ENCODE measurements at places on chromosomes 7 and 10. TPM values are rescaled to one million over a fixed set of nuclear protein-coding genes. Genes with fewer than 3 reads are reported as not detected.

Gene GCK
- 0.33 TPM for total RNA-seq

Gene GPR158
- not detected for total RNA-seq

Gene TMEM176B
- 2.3 TPM for total RNA-seq

Gene PLXNA4
- 0.22 TPM for total RNA-seq

Gene ACTR1A
- 60.0 TPM for total RNA-seq

Gene NPM3
- total RNA-seq = 11.1 TPM

GRCh38 chr10:69481305-69481704, 30.0 kb downstream of the TSPAN15 start:
- DNase-seq = no peak

- DNase-seq = no peak
Measured at GRCh38 chr7:69780379-69780778, 182.1 kb downstream of the AUTS2 start.

DNA sequence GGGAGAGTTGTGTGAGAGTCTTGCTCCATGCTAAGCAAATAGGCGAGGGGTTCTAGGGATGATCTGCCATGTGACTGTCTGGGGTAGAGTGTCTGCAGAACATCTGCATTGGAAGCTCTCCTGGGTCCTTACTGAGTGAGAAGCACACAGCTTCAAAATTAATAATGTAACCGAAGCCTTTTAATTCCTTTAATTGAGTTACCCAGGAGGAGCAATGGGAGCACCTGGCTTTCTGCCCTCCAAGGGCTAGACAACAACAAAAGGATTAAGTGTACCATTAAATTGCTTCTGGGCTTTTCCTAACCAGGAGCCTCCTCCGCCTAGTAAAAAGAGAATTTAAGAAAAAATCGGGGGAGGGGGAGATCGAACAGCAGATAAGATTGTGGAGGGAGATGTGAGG, 102.0 kb upstream of the TBX20 start:
- DNase-seq = no peak

GRCh38 chr10:3261921-3262320, 89.3 kb upstream of the PITRM1 start:
- no peak for DNase-seq

DNA sequence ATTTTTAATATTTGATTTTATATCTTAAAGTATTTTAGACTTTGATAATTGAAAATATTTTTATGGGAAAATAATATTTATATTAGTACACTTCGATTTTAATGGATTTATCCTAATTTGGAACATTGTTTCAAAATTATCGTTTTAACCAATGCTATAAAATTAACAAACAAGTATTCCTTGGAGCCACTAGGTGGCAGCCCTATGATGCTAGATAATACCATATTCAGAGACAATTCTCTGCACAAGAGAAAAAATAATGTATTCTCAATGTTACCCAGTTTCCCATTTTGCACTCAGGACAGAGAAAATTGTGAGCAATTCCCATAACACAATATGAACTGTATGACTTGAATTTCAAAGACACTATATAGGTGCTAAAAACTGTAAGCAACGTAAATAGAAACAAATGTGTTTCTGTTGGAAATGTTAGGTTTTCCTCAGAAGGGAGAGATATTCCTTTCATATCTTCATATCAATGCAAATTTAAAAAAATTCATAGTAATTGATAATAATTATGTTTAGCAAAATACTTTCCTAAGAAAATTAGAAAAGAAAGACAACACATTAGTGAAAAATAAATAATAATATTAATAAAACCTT, 237.8 kb downstream of the SEMA3E start:
- DNase-seq = no peak

DNA sequence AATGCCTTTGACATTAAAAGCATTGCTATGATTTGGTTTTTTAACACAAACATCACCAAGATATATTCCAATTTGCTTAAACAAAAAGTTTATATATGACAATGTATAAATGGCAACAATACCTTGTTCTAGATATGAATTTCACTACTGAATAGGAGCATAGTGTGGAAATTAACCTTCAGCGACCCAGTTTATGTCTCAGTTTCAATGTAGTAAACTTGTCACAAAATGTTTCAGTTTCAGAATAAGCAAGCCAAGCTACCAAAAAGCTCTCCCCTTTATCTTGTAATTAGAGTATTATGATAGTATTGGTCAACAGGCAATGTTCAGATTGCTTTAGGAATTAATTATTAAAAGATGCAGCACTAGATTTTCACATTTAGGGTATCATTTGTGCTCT, 99.6 kb upstream of the PCDH15 start:
- DNase-seq = no peak

GRCh38 chr7:145876376-145876775, 240.2 kb upstream of the CNTNAP2 start:
- no peak for DNase-seq

DNA sequence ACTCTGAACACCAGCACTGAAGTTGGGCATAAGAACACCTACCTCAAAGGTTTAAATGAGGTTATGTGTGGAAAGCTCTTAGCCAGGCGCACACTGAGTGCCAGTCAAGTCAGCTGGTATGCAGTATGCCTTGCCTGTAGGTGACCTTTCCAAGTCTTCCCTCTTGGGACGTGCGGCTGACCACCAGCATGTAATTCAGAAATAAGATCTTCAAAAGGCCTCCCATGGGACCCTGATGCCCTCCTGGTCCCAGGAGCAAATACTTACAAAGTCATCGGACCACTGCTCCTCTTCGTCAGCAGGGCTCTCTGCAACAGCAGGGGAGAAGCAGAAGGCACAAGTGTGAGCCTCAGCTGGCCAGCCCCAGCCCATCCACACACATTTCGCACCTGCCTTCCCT, 40.8 kb downstream of the BLNK start:
- no peak for DNase-seq

DNA sequence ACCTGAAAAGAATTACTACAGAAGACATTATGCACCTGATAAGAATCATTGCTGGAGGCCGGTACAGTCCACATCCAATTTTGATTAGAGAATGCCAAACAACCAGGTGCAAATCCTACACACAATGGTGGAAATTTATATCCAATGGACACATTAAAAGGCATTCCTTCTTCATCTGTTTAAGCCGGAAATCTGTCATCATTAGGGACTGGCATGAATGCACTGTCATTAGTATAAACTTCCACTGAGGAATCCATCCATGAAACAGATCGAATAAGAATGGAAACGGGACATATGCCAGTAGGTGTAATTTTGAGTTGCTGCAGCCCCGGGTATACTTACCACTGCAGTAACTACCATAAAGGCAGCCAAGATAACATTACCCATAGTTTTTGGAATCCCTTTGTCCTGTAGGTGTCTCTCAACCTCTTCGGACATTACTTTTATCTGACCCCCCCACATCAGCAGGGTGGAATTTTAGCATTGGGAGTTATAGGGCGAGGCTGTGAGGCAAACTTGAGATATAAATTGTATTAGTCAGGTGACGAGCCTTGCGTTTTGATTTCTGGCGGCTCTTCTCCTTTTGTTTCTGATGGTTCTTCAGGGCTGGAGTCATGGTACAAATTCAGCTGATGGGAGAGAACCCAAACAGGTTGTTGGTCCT, 36.5 kb upstream of the AKR1C2 start:
- DNase-seq = no peak

- DNase-seq = no peak
Measured at GRCh38 chr10:110686047-110686446, 41.9 kb downstream of the RBM20 start.

- no peak for DNase-seq
Measured at GRCh38 chr7:117803476-117803875, 69.8 kb downstream of the CTTNBP2 start.

DNA sequence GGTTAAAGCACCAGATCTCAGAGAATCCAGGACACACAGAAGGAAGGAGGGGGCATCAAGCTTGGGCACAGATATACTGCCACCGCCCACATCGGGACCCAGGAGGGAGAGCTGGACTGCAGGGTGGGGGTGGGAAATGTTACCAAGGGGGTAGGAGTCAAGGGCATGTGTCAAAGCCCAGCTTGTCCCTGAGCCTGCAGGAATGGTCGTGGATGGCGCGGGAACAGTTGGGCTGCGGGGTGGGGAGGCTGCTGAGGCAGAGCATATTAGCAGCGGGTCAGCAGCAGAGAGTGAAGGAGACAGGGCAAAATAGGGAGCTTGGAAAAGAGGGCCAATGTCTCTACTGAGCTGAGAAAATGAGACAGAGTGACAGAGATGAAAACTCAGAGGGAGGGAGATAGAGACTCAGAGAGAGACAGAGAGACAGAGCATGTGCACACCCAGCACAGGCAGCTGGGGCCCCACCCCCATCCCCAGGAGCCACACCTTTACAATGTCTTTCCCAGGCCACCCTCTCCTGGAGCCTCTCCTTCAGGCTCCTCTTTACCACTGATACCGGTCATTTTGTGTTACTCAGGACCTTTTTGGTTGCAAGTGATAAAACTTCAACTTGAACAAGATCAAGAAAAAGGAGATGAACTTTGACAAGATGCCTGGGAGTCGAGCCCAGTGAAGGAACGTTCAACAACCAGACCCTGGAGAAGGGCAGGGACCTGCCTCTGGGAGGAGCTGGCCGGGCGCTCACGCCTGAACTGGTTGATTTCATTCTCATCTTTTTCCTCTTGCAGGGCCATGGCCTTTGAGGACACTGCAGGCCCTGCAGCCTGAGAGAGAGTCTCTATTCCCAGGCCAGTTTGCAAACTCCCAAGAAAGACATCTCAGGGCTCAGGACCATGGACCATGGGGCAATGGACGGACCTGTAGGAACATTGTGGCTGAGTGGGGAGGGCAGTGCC, 50.0 kb downstream of the AOC1 start:
- DNase-seq = no peak

DNA sequence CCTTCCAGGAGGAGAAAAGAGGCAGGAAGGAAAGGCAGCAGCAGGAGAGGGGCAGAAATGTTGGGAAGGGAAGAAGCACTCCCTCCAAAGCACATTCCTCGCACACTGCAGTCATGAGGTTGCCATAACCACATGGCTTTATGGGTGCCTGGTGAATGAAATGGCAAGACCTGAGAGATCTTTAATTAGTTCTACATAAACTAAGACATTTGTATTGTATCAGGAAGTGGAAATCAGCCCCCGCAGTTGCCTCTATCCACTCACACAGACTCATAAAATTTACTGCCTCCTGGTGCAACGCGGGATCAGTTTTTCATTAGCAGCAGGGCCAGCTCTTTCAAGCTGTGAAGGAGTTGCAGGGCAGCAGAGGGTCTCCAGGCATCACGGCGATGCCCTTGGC, 106.4 kb downstream of the COL13A1 start:
- DNase-seq = no peak

- no peak for DNase-seq
Measured at GRCh38 chr10:109875151-109875568, 48.2 kb downstream of the XPNPEP1 start.

- no peak for DNase-seq
Measured at GRCh38 chr10:88557658-88558057, 25.5 kb downstream of the RNLS start.

DNA sequence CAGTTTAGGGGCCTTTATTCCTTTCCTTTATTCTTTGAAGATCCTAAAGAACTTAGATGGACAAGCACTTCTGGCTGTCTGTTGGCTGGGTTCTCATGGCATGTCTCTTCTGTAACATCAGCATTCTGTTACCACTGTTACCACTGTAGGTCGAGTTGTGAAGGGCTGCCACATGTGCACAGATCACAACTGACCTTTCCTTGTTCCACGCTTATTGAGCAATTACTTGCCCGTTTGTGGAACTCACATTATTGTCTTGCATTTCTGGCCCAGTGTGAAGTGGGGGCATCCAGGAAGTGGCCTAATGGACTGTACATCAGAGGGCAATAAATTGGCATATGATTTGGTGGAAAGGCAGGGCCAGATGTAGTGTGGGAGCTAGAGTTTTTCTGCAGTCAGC, 23.7 kb downstream of the GBF1 start:
- DNase-seq = no peak

DNA sequence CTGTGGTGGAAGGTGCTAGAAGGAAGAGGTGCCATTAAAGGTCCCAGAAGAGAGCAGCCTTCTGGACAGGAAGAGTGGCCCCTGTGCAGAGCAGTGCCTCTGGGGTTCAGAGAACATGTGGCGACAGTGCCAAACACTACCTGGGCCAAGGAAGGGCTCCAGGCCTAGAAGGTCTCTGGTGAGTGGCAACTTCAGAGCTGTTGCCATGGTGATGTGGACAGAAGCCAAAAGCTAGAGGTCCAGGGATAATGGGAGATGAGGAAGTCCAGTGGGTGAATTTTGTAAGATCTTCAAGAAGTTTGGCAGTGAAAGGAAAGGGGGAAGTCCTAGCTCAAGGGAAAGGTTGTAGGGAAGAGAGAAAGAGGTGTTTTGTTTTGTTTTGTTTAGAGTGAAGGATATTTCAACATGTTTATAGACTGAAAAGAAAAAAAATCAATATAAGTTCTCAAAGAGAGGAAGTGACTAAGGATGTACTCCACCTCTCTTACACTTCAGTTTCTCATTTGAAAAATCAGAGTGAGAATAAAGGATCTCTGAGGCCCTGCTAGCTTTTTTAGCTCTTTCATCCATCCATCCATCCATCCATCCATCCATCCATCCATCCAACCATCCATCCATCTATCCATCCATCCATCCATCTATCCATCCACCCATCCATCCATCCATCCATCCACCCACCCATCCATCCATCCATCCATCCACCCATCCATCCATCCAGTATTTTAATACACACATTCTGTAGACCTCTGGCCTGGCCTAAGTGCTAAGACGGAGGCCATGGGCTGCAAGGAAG, 77.1 kb upstream of the DUSP5 start:
- peak; percentile 11 for DNase-seq

GRCh38 chr10:7411671-7412128, 866 bp upstream of the SFMBT2 start:
- peak; percentile 49 for DNase-seq

GRCh38 chr10:43689618-43689954, 40.9 kb upstream of the ZNF32 start:
- DNase-seq = no peak

DNA sequence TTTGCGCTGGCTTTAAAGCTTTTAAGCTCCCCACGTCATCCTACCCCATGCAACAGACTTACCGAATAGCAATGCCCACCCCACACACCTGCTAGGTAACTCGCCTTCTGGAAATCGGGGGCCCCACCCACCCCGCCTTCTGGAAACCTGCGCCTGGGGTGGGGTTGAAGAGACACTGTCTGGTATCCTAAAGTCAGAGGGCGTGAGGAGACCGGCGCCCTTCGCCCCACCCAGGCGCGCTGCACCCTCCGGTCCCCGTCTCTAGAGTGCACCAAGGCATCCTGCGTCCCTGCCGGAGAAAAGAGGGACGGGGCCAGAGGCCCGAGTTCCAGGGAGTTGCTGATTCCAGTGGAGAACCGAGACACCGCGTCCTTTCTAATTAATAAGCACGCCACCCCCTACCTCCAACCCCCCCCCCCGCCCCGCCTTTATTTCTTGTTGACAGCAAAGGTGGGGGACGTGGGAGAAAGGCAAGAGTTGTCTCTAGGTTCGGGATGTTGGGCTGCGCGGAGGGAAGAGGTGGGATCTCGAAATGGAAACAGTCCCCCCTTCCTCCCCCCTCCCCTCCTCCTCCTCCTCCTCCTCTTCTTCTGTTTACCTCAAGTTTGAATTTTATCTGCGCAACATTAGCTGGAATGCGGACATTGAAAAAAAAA, 220.9 kb upstream of the MKLN1 start:
- DNase-seq = peak; percentile 69

DNA sequence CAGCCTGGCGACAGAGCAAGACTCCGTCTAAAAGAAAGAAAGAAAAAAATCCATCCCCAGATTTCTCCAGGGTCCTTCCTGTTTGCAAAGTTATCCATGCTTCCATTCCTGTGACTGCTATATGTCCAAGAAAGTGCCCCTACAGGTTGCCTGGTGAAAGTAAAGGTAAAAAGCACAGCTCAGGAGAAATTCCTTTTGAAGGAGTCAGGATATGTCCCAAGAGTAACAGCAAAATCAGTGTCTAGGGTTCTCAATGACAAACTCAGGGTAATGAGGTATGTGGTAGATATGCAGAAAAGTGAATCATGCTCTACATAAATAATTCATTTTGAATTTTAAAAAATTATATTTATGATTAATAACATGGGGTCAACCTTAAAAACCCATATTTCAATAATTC, 91.5 kb downstream of the CTTNBP2 start:
- no peak for DNase-seq
